ENCODE measurements at places on chromosomes 2 and 18. TPM values are rescaled to one million over a fixed set of nuclear protein-coding genes. Genes with fewer than 3 reads are reported as not detected.

DNA sequence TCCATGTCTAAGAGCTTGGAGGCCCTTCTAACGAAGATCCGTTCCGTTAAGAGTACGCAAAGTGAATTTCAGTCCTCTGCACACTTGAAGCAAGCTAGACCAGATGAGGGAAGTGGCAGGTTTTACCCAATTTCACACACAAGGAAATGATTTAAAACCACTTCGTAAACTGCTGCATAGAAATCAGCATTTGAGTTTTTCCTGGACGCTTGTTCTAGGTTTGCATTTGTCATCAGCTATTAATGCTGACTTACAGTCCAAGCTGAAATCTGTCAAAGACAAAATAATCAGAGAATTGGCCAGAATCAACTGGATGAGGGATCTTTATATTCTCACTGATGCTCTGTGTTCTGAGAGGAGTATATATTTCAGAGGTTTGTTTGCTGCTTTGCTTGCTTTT lies 117.6 kb upstream of the RASGRP3 start:
- H3K4me3 ChIP-seq, result no peak overlapping the region
- H3K4me1 ChIP-seq, result no peaks in the 10 kb centered on the region
- H3K36me3 ChIP-seq, result peaks cover 12% of the 10 kb centered on the region
- DNase-seq, result no peak
- no peak overlapping the region for H3K27ac ChIP-seq

DNA sequence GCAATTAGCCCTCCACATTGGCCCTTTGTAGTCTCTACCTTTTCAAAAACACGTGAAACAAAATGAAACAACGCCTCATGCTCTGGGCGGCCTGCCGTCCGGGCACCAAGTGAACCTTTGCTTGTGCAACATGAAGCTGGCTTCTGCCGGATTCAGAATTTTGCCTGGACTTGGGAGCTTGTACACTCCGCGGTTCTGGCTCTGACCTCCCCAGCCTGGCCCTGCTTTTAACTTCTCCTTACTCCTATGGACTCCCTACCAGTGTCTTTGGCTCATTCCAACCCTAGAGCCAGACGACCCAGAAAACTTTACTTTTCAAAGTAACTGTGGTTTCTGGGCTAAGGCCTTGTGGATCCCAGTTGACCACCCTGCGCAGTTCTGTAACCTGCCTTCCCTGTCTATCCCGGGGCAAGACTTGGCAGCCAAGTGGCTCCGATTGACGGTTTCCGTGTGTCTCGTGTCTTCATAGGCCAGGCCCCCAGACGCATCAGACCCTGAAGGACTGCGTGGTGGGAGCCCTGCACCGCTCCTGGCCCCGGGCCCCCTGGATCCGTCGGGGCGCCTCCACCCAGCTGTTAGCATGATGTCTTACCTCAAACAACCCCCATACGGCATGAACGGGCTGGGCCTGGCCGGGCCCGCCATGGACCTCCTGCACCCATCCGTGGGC lies 1.9 kb downstream of the OTX1 start:
- peak overlapping the region; percentile 61 for H3K4me3 ChIP-seq
- DNase-seq, result no peak
- H3K4me1 ChIP-seq, result peaks cover 14% of the 10 kb centered on the region

- peaks cover 17% of the 10 kb centered on the region for H3K4me1 ChIP-seq
- H3K27ac ChIP-seq, result no peak overlapping the region
- H3K4me3 ChIP-seq, result no peak overlapping the region
- H3K27me3 ChIP-seq, result no peaks in the 10 kb centered on the region
Observed at GRCh38 chr2:142875652-142876051, 1.8 kb upstream of the KYNU start.

DNA sequence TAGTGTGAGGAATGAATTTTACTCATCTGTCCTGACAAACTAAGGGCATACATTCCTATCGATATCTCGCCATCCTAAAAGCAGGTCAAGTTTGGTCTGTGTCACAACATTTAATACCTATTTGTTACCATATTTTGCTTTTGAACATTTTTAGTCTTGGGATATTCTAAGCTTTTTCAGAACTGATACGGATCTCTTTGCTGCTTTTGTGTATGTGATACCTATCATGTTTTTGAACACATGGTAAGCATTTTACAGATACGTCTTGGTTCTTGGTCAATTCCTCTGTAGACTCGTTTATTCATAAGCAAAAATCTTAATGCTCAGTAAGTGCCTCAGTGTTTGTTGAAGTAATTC lies 592 bp downstream of the ZNF397 start:
- no peak for DNase-seq
- peak overlapping the region; percentile 96 for H3K27ac ChIP-seq

Gene ALPP
- 0.32 TPM for total RNA-seq

GRCh38 chr18:24584205-24584604 lies 123.8 kb downstream of the HRH4 start:
- H3K27me3 ChIP-seq, result no peaks in the 10 kb centered on the region
- DNase-seq, result no peak
- no peak overlapping the region for H3K27ac ChIP-seq
- H3K36me3 ChIP-seq, result no peaks in the 10 kb centered on the region
- H3K4me1 ChIP-seq, result no peaks in the 10 kb centered on the region

- no peaks in the 10 kb centered on the region for H3K4me1 ChIP-seq
- H3K36me3 ChIP-seq, result no peaks in the 10 kb centered on the region
Observed at GRCh38 chr2:145028101-145028920, 508.4 kb upstream of the ZEB2 start.

DNA sequence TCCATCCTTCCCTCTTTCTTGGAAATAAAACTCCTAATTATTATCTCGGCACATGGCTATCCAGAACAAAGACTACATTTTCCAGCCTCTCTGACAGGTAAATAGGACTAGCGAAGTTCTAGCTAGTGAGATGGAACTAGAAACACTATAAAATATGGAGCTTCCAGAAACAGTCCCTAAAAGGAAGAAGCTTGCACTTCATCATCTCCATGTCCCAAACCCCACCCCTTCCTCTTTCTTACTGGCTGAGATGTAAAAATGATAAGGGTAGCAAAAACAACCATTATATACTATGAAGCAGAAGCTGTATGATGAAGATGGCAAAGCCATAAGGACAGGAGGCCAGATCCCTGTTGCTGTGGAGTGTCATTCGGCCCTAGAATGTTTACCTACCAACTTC lies 11.7 kb upstream of the ACTR2 start:
- H3K27me3 ChIP-seq, result no peaks in the 10 kb centered on the region
- no peaks in the 10 kb centered on the region for H3K4me1 ChIP-seq
- no peak overlapping the region for H3K27ac ChIP-seq
- H3K4me3 ChIP-seq, result no peak overlapping the region
- no peak for DNase-seq

Gene SERPINB7
- total RNA-seq, result 18.0 TPM

Gene GKN2
- not detected for total RNA-seq

- no peak overlapping the region for H3K4me3 ChIP-seq
- H3K27me3 ChIP-seq, result no peaks in the 10 kb centered on the region
- H3K27ac ChIP-seq, result no peak overlapping the region
- peak; percentile 77 for DNase-seq
- no peaks in the 10 kb centered on the region for H3K36me3 ChIP-seq
Observed at GRCh38 chr18:75538727-75539126, 111.2 kb upstream of the SMIM21 start.

DNA sequence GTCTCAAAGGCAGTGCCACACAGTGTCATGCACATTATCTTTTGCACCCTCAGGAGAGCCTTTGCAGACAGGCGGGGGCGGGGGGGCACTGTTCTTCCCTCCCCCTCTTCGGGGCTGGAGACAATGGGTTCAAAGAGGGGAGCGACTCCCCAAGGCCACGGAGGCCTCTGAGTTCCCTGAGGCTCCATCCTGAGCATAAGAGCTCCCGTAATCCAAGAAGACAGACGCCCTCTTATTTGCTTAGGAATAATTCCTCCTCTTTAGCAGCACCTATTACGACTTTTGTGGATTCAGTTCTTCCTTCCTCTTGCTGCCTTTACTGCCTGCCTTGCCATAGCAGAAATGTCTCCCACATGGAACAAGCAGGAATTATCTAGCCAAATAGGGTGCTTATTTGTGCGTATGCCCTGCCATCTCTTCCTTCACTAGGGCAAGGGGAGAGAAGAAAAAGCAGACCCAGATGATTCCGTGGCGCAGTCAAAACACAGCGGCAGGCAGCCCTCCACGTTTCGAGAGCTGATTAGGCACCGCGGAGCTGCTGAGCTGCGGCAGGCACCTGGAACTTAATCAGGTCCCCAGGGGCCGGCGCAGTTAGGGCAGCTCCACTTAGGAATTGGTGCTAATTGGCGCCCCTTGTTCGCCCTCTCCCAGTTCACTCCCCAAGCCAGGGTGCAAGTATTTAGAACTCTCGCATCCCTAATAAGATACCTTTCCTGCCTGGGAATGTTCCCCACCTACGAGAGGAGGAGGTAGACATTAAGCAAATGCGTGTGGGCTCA lies 233.4 kb upstream of the MYT1L start:
- no peak for DNase-seq
- no peak overlapping the region for H3K4me3 ChIP-seq
- H3K4me1 ChIP-seq, result no peaks in the 10 kb centered on the region
- no peak overlapping the region for H3K27ac ChIP-seq

Gene ADD2
- 4.8 TPM for total RNA-seq

GRCh38 chr2:40317046-40317445 lies 134.8 kb downstream of the SLC8A1 start:
- H3K36me3 ChIP-seq, result no peaks in the 10 kb centered on the region
- no peak overlapping the region for H3K27ac ChIP-seq
- no peaks in the 10 kb centered on the region for H3K4me1 ChIP-seq
- H3K27me3 ChIP-seq, result no peaks in the 10 kb centered on the region
- DNase-seq, result peak; percentile 31

DNA sequence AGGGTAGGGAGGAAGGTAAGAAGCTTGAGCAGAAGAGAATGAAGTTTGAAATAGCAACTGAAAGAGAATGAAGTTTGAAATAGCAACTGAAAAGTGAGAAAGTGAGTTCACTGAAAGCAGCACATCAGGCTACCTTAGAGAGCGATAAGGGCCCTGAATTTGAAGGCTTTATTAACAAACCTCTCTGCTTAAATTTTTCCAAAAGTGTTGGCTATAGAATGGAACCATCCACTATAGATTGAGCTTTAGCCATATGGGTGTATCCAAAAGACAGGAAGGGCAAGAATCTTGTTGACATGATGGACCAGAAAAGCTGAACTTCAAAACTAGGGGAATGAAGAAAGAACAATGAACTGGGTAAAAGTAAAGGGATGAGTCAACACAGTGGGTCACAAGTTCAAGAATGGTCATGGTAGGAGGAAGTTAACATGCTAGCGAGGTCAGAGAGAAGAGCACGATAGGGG lies 122.5 kb downstream of the ASXL3 start:
- no peak for DNase-seq
- H3K4me1 ChIP-seq, result no peaks in the 10 kb centered on the region
- H3K4me3 ChIP-seq, result no peak overlapping the region

DNA sequence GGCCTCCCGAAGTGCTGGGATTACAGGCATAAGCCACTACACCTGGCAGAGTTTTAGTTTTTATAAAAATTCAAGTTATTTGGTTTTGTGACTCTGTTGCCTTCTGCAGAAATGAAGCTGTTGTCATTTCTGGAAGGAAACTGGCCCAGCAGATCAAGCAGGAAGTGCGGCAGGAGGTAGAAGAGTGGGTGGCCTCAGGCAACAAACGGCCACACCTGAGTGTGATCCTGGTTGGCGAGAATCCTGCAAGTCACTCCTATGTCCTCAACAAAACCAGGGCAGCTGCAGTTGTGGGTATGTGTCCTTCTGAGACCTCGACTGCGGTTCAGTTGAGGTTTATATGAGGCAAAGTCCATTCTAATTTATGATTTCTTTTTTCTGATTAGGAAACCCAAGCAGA lies 7.2 kb downstream of the MTHFD2 start:
- H3K36me3 ChIP-seq, result peaks cover 24% of the 10 kb centered on the region
- no peak overlapping the region for H3K27ac ChIP-seq
- no peak for DNase-seq

GRCh38 chr18:58225101-58225500 lies 181.1 kb downstream of the NEDD4L start:
- H3K36me3 ChIP-seq, result peaks cover 3% of the 10 kb centered on the region
- H3K4me3 ChIP-seq, result no peak overlapping the region
- H3K27ac ChIP-seq, result peak overlapping the region; percentile 94
- no peaks in the 10 kb centered on the region for H3K27me3 ChIP-seq

- no peak overlapping the region for H3K4me3 ChIP-seq
- H3K27me3 ChIP-seq, result no peaks in the 10 kb centered on the region
- peaks cover 31% of the 10 kb centered on the region for H3K4me1 ChIP-seq
- peak; percentile 99 for DNase-seq
- no peaks in the 10 kb centered on the region for H3K36me3 ChIP-seq
Observed at GRCh38 chr2:186575302-186575701, 14.6 kb upstream of the ITGAV start.

- peaks cover 3% of the 10 kb centered on the region for H3K36me3 ChIP-seq
- DNase-seq, result no peak
- peaks cover 24% of the 10 kb centered on the region for H3K4me1 ChIP-seq
- H3K4me3 ChIP-seq, result no peak overlapping the region
Observed at GRCh38 chr2:84964406-84965191, 6.4 kb upstream of the KCMF1 start.

GRCh38 chr2:217505303-217505702 lies 497.5 kb downstream of the TNS1 start:
- DNase-seq, result no peak
- H3K36me3 ChIP-seq, result no peaks in the 10 kb centered on the region
- H3K27ac ChIP-seq, result no peak overlapping the region
- H3K27me3 ChIP-seq, result no peaks in the 10 kb centered on the region
- H3K4me1 ChIP-seq, result peaks cover under 1% of the 10 kb centered on the region
- H3K4me3 ChIP-seq, result no peak overlapping the region

DNA sequence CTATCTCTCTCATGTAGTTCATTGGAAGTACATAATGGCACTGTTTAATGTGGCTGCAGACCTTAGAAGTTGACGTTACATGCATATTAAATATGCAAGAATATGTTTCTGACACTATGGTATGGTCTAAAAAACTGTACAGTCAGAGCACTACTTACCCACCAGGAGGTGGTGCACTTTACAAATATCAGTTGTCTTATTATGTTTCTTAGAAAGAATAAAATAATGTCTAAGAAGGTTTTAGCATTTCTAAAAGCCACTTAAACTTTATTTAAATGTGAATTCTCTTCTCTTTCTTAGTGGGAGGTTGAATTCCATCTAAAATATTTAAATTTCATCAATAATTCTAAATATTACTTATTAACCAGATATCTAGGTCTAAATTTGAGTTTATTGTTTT lies 4.3 kb downstream of the TMEFF2 start:
- H3K36me3 ChIP-seq, result no peaks in the 10 kb centered on the region
- peaks cover 19% of the 10 kb centered on the region for H3K27me3 ChIP-seq
- no peak overlapping the region for H3K4me3 ChIP-seq

All from astrocyte (in vitro differentiated cells and primary cell).